Epithelial cell of esophagus (primary cell): ENCODE measurements at places on chromosomes 16 and 17.
A peak's percentile ranks its signal among the peaks of the same experiment; 100 is the strongest.

GRCh38 chr16:87305505-87306391 is 11.4 kb downstream of the C16orf95 start:
- DNase-seq: peak; percentile 40

GRCh38 chr17:28112181-28112580 is 69.7 kb downstream of the NLK start:
- DNase-seq: no peak

GRCh38 chr16:88856122-88856827 is 472 bp downstream of the GALNS start:
- DNase-seq: no peak

GRCh38 chr16:88459366-88460073 is 6.4 kb downstream of the ZFPM1 start:
- no peak for DNase-seq

DNA sequence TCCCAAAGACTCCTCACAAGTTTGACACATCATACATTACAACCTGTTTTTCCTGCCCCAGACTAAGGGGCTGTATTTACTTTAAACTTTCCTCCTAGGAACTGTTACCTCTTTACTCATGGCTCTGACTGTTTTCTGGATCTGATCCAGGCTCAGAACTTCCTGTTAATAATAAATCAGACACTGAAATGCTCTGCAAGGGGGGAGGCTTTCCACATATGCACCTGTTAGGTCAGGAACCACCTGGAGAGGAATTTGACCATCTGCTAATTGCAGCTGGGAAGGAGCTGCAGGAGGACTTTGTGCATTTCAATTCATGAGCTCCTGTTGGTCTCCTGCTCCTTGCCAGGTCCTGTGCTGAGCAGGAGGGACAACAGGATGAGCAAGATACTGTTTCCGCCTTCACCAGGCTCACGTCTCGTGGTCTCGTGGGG is 476.9 kb upstream of the CDH5 start:
- DNase-seq: peak; percentile 87

GRCh38 chr17:38980490-38981217 is 13.5 kb upstream of the FBXO47 start:
- DNase-seq: no peak

GRCh38 chr17:13775450-13775849 is 173.7 kb upstream of the HS3ST3A1 start:
- DNase-seq: peak; percentile 87

- peak; percentile 85 for DNase-seq
Measured at GRCh38 chr16:78576941-78577340, 477.5 kb downstream of the WWOX start.

GRCh38 chr16:30068750-30069610 is 3.4 kb downstream of the ALDOA start:
- peak; percentile 62 for DNase-seq

- peak; percentile 35 for DNase-seq
Measured at GRCh38 chr16:16857603-16858283, 478.8 kb downstream of the NPIPA7 start.

DNA sequence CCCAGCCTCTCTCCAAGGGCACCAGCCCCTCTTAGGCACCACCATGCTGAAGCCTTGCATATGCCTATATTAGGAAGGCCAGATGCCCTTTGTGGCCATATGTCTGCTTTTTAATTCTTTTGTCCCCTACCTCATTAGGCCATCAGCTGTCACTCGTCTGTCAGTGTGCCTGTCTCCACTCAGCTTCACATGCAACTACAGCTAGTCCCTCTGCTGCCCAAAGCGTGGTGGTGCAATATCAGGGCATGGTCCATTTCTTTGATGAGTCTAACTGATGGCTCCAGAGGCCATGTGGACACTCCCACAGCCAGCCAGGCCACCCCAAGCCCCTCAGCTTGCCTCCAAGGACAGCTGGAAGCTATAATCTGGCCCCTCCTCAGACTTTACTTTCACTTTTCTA is 36.3 kb downstream of the MYO18A start:
- DNase-seq: no peak

DNA sequence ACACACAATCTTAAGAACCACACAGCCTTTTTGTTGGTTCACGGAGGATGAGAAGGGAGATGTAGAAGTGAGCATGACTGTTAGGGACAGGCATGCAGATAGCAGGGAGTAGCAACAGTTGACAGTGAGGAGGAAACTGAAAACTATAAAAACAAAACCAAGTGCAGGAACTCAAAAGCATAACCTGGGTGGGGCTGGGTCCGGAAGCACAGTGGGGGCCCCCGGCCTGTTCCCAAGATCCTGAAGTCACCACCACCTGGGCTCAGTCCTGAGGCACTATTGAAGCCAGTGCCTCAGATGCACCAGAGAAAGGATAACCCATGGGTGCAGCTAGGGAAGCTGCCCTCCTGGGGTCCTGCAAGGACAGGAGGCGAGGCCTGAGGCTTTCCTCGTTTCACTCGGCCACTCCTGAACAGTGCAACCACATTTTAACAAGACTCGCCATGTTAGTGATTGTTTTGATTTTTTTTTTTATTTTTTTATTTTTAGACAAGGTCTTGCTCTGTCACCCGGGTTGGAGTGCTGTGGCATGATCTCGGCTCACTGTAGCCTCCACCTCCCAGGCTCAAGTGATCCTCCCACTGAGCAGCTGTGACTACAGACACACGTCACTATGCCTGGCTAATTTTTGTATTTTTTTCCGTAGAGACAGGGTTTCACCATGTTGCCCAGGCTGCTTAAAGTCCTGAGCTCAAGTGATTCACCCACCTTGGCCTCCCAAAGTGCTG is 27.7 kb upstream of the CBX4 start:
- no peak for DNase-seq

DNA sequence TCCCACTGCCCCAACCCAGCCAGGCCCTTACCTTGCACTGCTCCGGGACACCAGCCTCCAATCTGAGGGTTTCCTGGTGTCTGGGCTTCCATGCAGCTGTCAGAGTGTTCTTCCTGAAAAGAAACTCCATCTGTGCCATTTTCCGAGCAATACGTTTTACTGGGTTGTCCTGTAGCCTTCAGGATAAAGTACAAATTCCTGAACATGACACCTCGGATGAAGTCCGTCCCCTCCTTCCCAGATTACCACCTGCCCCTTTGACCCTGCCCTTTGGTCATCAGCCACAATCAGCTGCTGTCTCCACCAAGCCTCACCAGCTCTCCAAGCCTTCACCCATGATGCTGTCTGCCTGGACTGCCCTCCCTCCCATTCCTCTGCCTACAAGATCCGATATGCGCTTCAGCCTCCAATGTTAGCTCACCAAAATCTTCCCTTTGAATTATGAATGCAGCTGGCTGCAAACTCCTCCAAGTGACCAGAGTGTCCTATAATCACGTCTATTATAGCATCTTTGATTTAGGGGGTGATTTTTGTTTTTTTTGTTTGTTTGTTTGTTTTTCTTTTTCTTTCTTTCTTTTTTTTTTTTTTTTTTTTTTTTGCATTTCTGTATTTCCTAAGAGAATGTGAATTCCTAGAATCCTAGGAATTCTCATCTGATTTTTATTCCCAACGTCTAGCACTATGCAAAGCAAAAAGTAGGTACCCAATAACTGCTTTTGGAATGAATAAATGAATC is 60.6 kb upstream of the KIFC3 start:
- no peak for DNase-seq

DNA sequence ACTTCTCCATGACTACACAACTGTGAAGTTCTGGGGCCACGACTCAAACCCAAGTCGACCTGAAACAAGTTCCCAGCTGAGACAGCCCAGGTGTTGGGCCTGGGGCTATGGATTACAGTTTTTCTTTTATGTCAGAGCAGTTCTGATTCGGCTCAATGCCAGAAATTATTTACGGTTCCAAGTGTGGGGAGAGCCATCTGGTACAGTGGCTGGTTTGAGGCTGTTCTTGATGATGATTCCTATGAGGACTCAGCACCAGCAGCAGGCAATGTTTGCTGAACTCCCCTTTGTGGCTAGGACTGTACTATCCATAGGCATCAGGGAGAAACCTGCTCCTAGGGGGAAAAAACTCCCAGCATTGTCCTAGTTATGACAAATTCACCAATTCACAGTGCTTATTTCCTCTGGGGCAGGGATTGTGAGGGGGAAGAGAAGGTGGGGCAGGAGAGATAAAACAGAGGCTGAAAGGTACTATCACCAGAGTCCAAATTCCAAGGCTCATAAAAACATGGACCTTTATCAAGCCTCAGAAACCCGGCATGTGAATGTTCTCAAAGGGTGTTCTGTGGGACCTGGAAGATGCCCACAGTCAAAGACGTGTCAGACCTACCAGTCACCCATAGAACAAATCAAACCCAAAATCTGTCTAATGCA is 18.2 kb upstream of the CMTM4 start:
- DNase-seq: peak; percentile 65

DNA sequence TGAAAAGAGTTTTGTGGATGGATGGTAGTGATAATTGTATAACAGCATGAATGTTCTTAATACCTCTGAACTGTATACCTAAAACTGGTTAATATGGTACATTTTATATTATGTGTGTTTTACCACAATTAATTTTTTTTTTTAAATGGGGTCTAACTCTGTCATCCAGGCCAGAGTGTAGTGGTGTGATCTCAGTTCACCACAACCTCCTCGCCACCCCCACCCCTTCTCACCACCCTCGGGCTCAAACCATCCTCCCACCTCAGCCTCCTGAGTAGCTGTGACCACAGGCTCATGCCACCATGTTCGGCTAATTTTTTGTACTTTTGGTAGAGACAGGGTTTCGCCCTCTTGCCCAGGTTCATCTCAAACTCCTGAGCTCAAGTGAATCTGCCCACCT is 123.2 kb downstream of the CDRT15L2 start:
- DNase-seq: no peak

DNA sequence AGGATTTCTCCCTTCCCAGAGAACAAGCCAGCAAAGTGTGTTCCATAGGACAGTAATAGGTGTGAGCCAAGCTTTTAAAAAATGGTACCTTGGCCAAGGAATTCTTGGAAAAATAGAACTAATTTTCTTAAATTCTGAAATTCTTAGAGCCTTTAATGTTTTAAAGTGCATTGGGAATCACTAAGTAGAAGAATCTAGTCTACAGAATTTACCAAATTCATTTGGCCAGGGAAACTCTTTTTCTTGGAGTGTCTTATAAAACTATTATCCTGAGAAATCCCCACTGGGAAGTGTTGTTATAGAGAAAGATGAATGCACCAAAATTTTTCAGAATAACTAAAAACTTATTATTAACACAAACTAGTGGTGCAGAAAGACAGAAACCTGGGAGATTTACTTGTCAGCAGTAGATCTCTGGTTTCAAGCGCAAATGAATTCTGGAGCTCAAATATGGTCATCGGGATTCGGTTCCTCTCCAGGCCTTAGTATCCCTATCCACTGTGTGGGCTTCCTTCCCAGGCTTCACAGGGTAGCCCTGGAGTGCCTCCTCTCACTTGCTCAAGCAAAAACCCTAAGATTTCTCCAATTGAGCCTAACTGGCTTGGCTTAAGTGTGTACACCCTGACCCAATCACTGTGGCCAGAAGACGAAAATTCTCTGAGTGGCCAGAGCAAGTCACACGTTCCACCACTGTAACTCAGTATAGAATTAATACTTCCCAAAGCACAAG is 217.8 kb downstream of the CHD9NB start:
- no peak for DNase-seq

- peak; percentile 90 for DNase-seq
Measured at GRCh38 chr17:54900457-54901229, at the start of gene TOM1L1. Gene TOM1L1, plus strand, starts transcription at chr17:54900852. Its CDS starts 14 bp downstream, at chr17:54900866.

DNA sequence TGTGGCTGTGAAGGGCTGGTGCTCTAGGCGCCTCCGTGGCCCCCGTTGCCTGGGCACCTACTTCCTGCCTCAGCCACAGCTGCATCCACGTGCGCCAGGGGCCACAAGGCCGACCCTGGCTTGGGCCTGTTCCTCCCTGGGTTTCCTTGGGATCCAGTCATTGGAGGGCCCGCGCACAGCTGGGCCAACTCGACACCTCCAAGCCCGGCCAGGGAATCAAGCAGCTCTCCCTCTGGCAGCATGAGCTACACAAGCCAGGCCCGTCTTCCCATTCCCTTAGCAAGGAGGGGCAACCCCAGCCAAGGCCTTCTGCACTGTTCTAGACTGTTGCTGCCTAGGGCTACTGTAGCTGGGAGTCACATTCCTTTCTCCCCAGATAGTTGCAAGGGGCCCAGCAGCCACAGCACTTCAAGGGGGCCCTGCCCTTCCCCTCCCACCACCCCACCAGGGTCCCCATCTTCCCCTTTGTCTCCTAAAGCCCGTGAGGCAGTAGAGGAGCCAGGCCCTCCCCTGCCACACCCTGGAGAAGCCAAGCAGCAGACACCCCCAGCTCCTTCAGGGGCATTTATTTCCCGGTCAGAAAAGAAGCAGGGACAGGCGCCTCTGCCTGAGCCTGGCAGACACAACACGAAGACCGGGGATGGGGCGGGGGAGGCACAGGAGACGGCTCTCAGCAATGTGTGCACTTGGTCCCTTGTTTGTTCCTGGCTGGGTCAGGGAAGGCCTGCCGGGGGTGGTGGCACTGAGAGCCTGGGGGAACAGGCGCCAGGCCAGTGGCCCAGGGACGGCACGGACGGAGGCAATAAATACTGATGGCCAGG is 3.8 kb downstream of the ARHGDIA start:
- peak; percentile 62 for DNase-seq

DNA sequence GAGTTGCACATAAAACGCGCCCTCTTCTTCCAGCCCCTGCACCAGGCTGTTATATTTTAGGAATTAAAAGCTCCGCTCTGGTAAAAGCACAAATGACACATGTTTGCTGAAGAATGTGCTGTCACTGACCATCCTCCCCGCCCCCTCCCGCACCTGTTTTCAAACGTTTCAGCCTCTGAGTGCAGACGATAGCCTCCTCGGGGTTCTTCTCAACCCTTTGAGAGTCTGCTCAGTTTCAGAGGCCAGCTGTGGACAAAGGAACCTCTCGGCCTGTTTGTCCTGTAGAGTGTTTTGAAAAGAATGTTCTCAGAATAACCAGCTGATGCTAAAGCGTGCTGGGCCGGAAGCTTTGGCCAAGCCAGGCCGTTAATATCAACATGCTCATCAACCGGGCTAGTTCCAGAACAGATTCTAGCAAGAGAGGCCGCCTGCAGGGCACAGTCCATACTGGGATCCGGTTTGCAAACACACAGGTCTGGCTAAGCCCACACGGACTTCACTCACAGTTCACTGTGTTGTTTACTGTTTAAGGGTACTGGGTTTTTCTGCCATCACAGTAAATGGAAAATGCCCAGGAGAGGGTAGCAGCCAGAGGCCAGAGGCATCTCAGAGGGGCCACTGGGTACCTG is 6.4 kb upstream of the CACNG4 start:
- DNase-seq: no peak

DNA sequence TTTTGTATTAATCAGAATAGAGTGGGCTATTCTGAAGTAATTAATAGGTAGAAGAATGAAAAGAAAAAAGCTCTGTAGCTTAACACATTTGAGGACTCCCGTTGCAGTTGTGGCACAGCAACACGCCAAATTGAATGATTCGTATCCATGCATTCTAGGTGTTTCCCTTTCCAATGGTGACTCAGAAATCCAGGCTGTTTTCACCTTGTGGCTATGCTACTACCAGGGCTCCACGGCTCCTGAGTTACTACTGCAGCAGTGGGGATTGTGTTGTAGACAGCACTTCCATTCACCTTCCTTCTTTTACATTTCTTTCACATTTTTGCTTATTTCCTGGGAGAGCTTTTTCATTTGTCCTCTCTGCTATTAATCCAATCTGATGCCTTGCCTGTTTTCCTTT is 1616.4 kb downstream of the CDH8 start:
- DNase-seq: peak; percentile 27

- no peak for DNase-seq
Measured at GRCh38 chr16:87458424-87458915, 34.4 kb downstream of the ZCCHC14 start.

- DNase-seq: no peak
Measured at GRCh38 chr17:79776376-79777119, 1.4 kb upstream of the CBX2 start.
